ENCODE measurements at places on chromosomes 3 and 15. TPM values are rescaled to one million over a fixed set of nuclear protein-coding genes. Genes with fewer than 3 reads are reported as not detected.

GRCh38 chr3:143821862-143822261 is 26.4 kb downstream of the SLC9A9 start:
- DNase-seq: no peak

DNA sequence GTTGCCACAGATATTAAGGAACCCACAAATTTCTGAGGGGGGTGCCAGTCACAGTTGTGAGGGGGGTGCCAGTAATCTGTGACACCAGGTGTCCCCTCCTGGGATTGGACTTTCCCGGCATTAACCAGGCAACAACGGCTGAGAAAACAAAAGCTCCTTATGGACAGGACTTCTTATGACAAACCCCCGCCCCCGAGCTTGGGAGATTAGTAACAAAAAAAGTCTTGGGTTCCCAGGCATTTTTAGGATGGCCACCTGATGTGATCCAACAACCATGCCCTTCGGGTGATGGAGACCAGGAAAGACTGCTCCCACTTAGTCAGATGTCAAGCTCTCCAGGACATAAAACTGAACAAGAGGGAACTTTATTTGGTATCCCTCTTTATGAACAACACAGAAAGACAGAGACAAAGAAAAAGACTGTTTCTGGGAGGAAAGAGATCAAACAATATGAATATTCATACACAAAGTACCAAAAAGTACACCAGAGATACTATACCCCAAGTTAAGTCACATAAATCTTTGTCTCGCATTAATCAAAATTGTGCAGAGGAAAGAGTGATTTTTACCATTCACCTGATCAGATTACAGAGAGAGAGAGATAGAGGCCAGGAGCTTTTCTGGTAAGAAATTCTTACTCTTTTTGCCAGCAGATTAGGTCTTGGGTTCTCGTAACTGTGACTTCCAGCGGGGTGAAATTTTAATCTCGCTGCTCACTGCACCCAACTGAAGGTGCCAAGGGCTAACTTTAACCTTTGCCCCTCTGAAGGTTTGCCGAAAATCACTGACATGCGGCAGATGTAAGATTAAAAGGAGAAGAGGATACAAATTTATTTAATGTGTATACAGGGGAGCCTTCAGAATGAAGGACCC is 61.6 kb downstream of the OSTN start:
- DNase-seq: no peak

DNA sequence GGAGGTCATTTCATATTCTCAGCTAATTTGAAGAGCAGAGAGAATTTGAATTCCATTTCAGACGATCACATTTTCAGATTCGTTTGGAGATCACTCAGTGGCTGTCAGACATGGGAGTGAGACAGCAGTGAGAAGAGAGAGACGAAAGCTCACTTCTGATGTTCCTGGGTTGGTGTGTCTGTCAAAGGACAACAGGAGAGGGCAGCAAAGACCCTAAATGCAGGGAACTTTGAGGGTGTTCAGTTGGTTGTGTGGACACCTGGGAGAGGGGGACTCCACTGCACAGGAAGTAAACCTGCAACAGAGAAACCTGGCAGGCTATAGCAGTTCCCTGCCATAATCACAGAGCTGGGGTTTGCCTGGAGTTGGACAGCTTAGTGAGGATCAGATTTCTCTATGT is 675.1 kb downstream of the SQOR start:
- DNase-seq: no peak

DNA sequence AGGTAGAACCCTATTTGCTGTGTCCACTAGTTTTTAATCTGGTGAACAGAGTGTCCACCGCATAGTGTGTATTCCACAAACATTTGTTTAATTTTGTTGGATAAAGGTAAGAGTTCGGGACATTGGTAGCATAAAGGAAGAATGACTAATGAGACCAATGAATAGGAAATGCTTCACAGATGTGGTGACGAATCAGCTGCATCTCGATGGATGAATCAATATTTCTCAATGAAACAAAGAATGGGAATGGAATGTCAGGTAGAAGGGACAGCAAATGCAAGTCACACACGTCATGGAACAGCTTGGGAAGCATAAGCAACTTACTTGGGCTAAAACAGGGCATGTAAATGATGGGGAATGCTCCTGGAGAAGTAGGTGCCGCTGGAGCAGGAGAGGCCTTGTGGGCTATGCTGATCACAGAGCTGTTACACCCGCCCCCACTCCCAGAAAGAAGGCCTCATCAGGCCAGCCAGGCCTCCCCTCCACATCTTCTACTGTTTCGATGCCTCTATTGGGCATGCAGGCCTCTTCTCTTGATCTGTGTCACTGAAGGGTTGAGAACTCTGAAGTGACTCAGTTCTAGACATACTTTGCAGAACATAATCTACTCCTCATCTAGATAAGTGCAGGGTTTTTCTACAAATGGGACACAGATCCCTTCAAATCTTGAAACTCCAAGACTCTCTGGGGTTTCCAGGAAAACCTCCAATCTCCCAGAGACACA is 120.0 kb upstream of the GADL1 start:
- no peak for DNase-seq

- DNase-seq: no peak
Measured at GRCh38 chr3:72114773-72115172, 329.8 kb upstream of the PROK2 start.

DNA sequence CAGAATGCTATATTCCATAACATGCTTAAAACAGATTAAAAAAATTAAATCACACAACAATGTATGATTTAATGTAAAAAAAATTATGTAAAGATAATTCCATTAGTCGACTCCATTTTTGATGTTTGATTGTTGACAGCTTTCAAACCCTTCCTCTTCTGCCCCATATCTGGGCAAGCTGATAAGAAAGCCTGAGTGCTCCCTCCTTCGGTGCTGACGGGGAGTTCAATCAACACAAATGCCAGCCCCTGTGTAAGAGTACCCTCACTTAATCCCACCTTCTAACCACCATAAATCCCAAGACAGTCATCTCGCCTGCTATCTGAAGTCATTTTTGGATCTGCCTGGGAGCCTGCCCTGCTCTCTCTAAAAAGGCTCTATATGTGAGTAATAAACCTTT is 59.8 kb upstream of the IP6K2 start:
- DNase-seq: no peak

GRCh38 chr3:141853081-141853601 is 23.3 kb upstream of the ATP1B3 start:
- DNase-seq: no peak

DNA sequence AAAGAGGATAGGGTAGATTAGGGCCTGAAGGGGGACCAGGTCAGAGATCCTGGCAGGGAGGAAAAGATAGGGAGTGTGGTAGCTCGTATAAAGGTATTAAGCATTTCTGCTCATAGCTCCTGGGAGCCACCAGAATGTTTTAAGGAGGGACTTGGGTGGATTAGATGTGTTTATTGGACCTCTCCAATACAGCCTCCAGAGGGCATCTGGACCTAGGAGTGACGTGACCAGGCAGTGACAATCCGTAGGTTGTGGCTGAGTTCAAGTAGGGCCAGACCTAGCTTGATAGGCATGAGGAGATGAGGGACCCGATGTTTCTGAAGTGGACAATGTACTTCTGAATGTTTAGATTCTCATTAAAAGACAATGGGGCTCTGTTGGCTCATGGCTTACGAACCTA is 435.2 kb downstream of the MCTP2 start:
- no peak for DNase-seq

- no peak for DNase-seq
Measured at GRCh38 chr3:151863611-151864010, 9.8 kb upstream of the SUCNR1 start.

GRCh38 chr3:143120716-143121240 is 1.2 kb downstream of the CHST2 start:
- DNase-seq: peak; percentile 36

DNA sequence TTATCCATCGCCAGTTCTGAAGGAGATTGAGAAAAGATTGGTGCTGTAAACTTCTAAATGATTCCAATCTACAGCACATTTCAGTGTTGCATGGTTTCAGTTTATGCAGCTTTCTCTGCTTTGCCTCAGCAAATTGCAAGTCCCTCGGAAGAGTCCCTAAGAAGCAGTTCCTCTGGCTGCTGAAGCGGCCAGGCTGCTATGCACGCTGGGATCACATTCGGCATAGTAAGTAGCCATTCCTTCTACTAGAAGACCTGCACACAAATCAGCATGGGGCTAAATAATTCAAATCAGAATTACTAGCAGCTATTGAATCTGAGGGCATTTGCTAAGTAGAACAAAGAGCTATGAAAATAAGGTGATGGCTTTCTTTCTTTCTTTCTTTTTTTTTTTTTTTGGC is 769.5 kb downstream of the AGBL1 start:
- DNase-seq: no peak

Gene MUC20
- 11.5 TPM for total RNA-seq

Gene IFT57
- 58.4 TPM for total RNA-seq

Gene FEZF2
- not detected for total RNA-seq

Gene SLC7A14
- 0.10 TPM for total RNA-seq

Gene MDFIC2
- not detected for total RNA-seq
